ENCODE measurements at places on chromosomes 5 and 9.

DNA sequence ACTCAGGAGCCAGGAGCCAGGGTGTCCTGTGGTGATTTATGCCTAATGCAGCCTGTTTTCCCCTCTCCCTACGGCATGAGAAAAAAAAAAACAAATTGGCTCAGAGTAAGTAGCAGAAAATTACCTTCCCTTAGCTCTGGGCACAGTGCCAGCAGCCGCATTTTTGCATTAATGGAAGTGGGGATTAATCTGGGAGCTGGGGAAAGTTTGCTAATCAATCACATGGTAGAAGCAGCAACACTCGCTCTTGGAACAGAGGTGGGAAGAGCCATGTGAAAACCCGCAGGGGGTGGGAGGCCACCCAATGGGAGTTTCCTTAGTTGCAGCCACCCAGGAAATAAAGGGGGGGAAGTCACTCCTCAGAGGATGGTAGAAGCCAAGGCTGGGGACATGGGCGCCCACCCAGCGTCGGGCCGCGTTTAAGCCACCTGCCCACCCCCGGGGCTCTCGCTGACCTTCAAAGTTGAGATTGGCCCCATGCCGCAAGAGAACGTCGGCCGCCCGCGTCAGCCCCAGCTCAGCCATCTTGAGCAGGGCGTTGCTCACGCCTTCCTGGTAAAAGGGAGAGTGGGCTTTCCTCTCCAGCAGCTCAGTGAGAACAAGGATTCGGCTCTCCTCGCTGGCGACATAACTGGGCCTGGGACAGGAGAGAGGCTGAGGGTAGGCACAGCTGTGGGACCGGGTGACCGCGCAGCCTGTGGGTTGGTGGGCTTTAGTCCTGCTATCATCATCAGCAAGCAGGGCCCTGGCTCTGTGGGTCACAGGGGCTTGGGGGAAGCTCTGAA, 1.7 kb downstream of the ASB6 start:
- DNase-seq = peak; percentile 69

GRCh38 chr5:171336521-171337209, 27.6 kb downstream of the TLX3 start:
- DNase-seq = no peak

DNA sequence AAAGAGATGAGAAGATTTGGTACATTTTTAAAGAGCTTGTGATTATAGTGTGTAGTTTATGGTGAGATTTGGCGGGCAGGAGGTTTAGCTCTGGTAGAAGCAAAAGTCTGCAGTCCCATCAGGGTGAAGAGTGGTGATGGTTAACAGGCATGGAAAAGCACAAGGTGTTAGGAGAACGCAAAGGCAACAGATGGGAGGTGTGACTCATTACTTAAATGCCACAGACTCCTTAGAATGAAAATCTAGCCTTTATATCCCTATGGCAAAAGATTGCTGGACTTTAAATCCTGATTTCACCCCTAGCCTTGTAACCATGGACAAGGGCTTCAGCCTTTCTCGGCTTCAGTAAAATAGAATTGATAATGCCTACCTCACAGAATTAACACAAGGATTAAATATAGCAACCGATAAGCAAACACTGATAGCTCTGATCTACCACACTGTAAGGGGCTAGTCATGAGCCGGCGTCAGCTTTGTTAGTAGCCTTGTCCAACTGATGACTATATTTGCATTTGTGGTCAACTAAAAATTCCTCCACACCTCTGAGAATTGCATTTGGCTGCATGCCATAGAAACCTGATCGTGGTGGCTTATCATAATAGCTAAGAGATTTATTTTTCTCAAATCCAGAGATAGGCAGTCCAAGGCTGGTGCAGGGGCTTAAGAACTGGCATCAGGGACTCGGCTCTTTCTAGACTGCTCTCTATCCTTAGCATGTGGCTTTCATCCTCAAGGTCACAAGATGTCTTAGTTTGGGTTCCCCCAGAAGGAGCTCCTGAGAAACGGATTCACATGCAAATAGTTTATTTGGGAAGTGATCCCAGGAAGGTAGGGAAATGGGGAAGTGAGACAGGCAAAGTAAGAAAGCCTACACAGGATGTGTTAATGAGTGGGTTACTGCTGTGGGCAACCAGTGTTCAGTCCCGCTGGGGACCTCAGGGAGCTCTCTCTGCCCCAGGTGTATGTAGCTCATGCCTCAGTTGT, 19.6 kb downstream of the MFAP3 start:
- DNase-seq = peak; percentile 89

GRCh38 chr9:17319864-17320263, 185.0 kb downstream of the CNTLN start:
- no peak for DNase-seq

DNA sequence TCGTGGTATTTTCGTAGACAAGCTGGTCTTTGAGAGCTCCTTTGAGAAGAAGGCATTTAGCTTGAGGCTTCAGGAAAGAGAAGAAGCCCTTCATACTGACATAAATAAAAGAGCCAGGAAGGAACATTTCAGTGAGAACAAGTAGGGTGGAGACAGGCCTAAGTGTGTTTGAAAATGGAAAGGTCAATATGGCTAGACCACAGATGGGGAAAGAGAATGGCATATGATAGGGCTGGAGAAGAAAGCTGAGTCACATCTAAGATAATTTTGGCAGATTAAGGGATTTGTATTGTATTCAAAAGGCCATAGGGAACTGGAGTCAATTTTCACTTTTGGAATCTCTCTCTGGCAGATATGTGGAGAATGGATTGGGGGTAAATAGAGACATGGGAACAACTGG, 374.9 kb downstream of the TMEM38B start:
- DNase-seq = no peak

GRCh38 chr5:153276151-153276550, 214.3 kb upstream of the GRIA1 start:
- DNase-seq = peak; percentile 63

DNA sequence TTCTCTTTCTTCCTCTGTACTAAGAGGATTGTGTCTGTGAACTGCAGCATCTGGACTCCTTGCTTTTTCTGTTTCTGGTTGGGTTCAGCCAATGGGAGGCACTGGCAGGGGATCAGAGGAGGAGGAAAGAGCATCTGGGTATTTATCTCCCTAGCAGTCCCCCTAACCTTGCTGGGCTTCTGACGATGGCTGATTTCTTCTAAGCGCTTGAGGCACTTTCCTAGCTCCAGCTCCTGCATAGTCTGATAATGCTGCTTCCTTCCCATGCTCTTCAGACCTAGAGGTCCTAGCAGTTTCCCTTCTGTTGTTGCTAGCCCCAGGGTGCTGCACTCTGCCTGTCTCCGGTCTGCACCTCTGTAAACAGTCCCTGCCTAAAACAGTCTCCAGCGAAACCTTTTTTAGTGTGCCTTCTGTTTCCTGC, 225.1 kb downstream of the PDZD2 start:
- DNase-seq = no peak
